ENCODE measurements at places on chromosomes 2 and 18.

GRCh38 chr2:111904726-111905474 is 6.5 kb downstream of the MERTK start:
- DNase-seq: no peak

GRCh38 chr2:31523871-31524492 is 56.8 kb downstream of the SRD5A2 start:
- peak; percentile 78 for DNase-seq

- no peak for DNase-seq
Observed at GRCh38 chr2:230958820-230959756, 34.0 kb upstream of the GPR55 start.

- no peak for DNase-seq
Observed at GRCh38 chr2:23639406-23639982, 254.5 kb downstream of the KLHL29 start.

DNA sequence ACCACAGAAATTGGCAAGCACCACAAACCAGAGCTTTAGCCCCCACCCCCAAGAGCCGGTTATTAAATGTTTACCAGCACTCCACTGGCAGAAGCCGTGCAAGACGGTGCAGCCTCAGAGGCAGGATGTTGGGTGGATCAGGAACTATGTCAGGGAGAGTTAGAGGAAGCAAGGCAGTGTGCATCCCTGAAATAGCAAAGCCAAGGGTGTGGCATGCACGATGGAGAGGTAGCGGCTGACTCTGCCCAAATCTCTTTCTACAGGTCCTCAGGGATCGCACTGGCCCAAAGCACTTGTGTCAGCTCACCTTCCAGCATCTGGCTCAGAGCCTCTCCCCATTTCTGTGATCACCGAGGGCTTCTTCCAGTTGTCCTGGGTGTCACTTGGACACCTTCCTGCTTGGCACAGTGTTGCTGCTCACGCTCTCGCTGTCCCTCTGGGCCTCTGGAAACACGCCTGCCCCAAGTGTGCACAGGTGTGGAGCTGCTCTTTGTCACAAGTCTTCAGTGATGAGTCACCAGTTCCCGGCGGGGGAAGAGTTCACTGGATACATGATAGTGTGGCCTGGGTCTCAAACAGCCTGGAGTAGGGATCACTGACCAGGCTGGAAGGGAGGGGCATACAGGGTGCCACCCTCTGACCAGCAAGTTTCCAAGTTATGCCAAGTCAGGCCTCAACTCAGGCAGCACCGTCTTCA is 17.3 kb upstream of the B3GNT7 start:
- no peak for DNase-seq

GRCh38 chr2:17058772-17059402 is 393.3 kb upstream of the CYRIA start:
- peak; percentile 75 for DNase-seq

GRCh38 chr2:58620093-58620492 is 379.0 kb upstream of the FANCL start:
- DNase-seq: no peak

- no peak for DNase-seq
Observed at GRCh38 chr2:199870581-199870980, 19.6 kb upstream of the FTCDNL1 start.

- no peak for DNase-seq
Observed at GRCh38 chr2:99657691-99658258, 168.0 kb upstream of the REV1 start.

DNA sequence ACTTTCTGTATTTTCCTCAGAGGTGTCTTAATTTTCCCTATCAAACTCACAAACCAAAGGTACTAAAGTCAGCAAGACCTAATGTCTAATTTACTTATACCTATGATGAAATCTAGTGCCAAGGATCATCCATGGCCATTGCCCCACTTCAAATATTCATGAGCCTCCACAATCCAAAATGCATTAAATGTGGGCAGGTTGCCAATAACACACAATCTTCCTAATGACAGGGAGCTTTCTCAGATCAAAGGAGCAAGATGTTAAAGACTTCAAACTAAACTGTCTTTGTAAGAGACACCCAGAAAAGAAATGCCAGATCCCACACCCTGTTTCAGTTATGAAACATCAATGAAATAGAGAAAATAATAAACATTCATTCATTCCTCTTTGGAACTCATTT is 143.2 kb downstream of the TMEFF2 start:
- DNase-seq: no peak

DNA sequence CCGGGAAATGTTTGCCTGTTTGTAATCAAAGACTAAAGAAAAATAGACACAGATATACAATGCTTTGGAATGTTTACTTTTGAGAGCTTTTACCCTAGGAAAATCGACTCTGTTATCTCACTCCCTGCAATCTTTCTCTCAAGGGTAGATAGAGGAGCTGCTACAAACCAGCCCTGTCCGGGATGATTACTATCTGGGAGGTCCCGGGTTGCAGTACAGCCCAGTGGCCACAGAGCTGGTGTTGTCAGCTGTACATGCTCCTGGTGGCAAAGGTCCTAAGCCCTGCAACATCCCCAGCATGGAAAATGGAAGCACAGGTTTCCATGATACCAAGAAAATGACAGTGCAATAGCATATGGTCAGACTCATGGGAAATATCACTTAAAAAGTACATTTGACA is 570.5 kb upstream of the SOX11 start:
- peak; percentile 57 for DNase-seq

DNA sequence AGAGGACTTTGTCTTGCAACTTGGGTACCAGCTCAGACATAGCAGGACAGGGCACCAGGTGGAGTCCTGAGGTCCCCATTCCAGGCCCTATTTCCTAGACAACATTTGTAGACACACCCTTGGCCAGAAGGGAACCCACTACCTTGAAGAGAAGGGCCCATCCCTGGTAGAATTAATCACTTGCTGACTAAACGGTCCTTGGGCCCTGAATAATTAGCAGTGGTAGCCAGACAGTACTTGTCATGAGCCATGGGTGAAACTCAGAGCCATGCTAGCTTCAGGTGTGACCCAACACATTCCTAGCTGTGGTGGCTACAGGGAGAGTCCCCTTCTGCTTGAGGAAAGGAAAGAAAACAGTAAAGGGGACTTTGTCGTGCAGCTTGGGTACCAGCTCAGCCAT is 28.5 kb upstream of the ACTR2 start:
- DNase-seq: no peak

DNA sequence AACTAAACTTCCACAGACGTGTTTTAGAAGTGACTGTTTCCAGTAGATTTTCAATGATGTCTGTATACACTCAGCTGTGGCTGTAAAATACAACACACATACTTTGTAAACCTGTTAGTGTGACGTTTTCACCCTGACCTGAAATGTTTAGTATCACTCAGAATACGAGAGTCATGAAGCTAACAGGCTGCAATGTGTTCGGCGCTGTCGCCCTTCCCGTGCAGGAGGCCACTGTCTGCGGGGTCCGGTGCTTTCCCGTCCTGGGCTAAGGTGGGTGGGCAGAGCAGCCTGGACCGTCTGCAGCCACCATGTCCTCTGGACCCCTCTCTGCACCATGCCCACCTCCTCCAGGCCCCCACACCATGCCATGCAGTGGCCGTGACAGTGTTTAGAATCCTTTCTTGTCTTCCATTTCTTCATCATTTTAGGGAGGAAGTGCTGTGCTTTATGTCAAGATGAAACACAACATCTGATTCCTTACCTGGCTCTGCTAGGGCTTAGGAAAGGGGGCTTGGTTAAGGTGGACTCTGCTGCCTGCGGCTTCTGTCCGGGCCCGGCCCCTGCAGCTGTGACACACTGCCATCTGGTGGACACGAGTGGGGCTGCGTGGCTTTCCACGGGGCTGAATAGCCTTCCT is 53.8 kb upstream of the RBM44 start:
- peak; percentile 71 for DNase-seq

- no peak for DNase-seq
Observed at GRCh38 chr2:11127761-11128160, 27.5 kb upstream of the SLC66A3 start.

- no peak for DNase-seq
Observed at GRCh38 chr2:32229635-32230034, 35.1 kb downstream of the NLRC4 start.

DNA sequence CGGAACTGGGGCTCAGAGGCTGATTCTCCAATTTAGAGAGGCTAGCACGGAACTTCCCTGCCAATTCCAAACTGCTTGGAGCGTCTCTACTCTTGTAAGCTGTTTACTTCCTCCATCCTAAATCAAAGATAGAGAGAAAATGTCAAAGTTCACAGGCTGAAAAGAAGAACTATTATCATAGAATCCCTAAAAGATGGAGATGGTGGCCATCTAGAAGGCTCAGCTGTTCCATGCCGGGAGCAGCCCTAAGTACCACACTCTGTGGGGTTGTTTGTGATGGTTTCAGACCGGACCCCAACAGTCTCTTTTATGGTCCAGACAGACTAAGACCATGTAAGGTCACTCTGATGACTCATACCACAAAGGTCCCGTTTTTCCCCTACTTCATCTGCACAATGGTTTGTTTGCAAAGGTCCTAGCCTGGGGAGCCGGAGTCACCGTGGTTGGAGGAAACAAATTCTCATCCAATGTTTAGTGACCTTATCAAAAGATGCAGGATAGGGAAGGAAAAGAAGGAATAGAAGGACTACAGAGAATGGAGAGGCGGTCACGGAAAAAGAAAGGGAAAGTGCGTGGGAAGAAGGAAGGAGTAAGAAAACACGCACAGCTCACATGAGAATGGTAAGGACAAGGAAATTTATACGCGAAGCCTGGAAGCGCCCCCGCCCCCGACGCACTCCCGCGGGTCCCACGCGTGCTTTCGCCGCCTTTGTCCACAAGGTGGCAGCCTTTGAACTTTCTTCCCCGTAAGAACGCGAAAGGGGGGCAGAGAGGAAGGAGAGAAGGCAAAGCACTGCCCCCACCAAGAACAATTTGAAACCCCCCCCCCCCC is 453 bp upstream of the ANTXR1 start:
- DNase-seq: peak; percentile 3

GRCh38 chr2:75790814-75791467 is 80.2 kb upstream of the GCFC2 start:
- DNase-seq: no peak

DNA sequence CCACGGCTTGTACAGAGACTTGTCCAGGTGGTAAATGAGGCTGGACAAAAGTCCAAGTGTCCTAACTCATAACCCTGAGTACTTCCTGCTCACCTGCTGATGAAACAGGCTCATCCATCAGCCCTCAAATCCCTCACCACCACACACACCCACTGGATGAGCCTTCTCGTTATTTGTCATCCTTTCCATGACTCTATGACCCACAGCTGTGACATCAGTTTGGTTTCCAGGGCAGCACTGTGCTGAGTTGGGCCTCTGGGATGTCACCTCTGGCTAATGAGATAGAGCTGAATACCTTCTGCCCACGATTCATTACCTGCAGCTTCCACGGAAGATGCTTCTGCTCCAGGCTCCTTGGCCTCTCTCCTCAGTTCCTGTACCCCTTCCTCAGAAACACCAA is 39.4 kb downstream of the SLC14A2 start:
- DNase-seq: no peak

- DNase-seq: no peak
Observed at GRCh38 chr2:84816426-84817026, 64.4 kb downstream of the TRABD2A start.

GRCh38 chr2:46679761-46680160 is 200.4 kb downstream of the TMEM247 start:
- no peak for DNase-seq

GRCh38 chr2:233404222-233404621 is 49.9 kb downstream of the DGKD start:
- peak; percentile 48 for DNase-seq

GRCh38 chr2:146623771-146624170 is 1221.1 kb upstream of the ACVR2A start:
- no peak for DNase-seq

- DNase-seq: no peak
Observed at GRCh38 chr2:191578031-191578430, 99.9 kb upstream of the NABP1 start.
